CD4-positive, alpha-beta T cell (primary cell): ENCODE measurements at places on chromosomes 3 and 15.

DNA sequence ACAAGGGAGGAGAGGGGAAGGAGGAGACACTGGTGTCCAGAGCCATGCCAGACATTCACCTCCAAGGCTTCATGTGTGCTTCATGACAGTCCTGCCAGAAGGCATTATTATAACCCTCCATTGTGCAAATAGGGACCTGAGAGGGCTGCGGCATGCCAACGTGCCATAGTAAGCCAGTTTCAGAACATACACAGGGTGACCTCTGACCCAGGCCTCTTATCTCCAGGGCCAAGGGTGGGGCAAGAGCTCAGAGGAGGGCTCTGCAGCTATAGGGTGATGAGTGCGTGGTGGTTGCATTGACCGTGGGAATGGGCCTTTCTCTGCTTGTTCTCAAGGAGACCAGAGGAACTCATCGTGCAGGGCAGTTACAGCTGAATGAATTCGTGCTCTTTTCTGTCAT is 9.7 kb upstream of the ACSBG1 start:
- no peak for DNase-seq

GRCh38 chr3:71805199-71805598 is 20.3 kb upstream of the PROK2 start:
- DNase-seq: no peak

DNA sequence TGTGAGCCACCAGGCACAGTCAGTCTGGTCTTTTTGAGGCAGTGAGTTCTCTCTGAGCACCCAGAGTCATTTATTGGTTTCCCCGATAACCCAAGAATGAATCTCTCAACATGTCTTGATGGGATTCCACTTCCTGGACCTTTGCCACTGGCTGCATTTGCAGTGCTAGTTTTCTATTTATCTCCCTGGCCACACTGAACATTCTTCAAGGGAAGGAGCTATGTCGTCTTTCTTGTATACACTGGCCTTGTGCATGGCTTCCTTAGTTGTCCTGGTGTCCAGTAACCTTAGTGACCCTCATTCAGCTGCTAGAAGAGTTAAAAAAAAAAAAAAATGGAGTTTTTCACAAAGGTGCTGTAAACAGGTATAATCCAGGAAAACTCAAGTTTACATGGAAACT is 64.9 kb upstream of the CMTM7 start:
- DNase-seq: no peak

GRCh38 chr3:108408883-108409799 is 101.3 kb downstream of the MYH15 start:
- DNase-seq: no peak

DNA sequence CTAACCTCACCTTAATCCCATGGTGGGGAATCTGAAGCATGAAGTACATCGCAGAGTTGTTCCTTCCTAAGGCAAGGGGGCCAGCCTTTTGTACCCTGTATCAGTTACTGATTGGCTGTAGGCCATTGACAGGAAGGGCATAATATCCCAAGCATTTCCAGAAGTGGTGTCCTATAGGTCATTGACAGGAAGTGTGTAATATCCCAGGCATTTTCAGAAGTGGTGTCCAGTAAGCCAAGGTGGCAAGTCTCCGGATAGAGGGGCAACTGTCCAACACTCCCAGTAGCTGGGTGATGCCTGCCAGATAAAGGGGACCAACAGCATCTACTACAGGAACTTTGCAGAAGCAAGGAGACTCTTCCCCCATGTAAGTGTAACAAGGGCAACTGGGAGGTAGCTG is 52.1 kb upstream of the MYRIP start:
- no peak for DNase-seq

DNA sequence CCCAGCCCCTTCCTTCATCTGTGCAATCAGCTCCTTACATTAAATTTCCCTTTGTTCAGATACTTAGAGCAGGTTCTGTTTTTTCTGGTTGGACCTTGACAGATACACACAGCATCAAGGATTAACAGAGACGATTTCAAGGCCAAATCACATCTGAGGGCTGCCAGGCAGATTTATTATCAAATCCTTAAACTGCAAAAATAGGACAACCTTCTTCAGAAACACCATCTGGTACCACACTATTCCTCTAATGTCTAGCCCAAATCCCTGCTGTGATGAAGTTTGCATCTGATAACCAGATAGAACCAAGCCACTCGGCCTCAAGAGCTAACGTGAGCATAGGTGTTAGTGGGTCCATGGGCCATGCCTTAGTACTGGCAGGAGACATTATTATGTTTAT is 250.7 kb upstream of the PROK2 start:
- no peak for DNase-seq

DNA sequence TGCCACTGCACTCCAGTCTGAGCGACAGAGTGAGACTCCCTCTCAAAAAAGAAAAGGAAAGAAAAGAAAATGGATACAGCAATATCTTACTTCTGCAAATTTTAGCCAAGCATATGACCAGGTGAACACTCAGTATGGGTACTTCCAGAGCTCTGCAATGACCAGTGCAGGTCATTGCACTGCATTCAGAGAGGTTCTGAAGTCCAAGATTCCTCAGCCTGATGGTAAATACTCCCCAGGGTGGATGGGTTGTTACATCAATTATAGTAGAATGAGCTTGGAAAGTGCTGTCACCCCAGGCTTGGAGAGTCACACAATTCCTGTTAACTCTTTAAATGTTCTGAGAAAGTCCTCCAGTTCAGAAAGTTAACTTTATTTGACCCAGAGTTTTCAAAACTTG is 103.7 kb downstream of the RPLP1 start:
- DNase-seq: no peak

- DNase-seq: no peak
Observed at GRCh38 chr3:178350763-178351162, 185.5 kb upstream of the KCNMB2 start.

DNA sequence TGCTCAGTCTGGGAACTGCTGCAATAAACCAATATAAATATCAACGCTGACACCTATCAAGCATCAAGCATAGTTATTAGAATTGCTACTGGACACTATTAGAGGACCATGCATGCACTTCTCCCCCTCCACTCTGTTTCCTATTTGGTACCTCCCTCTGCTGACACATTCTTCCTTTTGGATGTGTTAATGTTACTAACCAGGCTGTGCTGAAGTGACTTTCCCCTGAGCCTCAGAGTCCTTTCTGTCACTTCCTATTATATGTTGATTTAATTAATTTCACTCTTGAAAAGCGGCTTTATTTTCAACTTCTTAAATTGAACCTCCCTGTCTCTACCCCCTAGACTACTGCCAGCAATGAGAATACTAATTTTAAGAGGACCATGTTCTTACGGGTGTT is 379.1 kb downstream of the MCTP2 start:
- DNase-seq: no peak

- no peak for DNase-seq
Observed at GRCh38 chr3:51099794-51100535, 285.1 kb upstream of the MANF start.

- no peak for DNase-seq
Observed at GRCh38 chr15:75928680-75929608, 25.3 kb downstream of the FBXO22 start.

GRCh38 chr3:59559721-59560435 is 510.1 kb upstream of the CFAP20DC start:
- DNase-seq: no peak
